ENCODE measurements at places on chromosomes 3 and 15. TPM values are rescaled to one million over a fixed set of nuclear protein-coding genes. Genes with fewer than 3 reads are reported as not detected.
A peak's percentile ranks its signal among the peaks of the same experiment; 100 is the strongest.

- peak; percentile 40 for DNase-seq
Observed at GRCh38 chr3:151282921-151283320, 4.6 kb upstream of the P2RY14 start.

DNA sequence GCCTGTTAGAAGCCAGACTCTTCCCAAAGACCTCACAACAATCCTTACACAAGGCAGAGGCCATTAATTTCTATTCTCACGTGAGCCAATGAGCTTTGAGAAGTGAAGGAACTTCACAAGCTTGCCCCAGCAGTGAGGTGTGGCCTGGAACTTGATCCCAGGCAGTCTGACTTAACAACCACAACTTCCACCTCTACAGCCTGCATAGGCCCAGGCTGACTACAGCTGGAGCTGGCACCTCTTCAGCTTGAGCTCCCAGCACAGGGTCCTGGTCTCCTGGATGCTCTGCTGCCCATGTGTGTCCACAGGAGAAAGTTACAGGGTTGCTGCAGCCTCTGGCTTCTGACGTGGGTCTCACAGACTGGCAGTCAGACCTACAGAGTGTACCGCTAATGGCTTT is 111.0 kb downstream of the ERC2 start:
- no peak for DNase-seq

GRCh38 chr15:81939604-81940440 is 106.0 kb downstream of the MEX3B start:
- DNase-seq = no peak

DNA sequence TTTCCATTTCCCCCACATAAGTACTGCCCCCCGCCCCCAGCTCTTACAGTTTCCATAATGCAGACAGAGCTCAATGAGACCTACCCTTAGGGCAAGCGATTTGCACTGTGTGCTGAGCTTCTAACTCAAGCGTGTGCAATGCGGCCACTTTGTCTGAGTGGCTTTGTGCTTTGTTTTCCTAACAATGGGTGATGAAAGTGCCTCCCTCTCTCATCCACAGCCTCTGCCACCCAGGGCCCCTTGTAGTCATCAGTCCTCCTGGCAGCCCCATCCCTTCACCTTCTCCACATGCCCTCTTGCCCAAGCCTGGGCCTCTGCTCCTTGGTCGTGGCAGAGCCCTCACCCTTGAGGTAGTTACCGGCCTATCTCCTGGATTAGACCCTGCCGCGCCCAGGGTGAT is 17.2 kb downstream of the DAPK2 start:
- no peak for DNase-seq

The PLSCR2 gene
- not detected for total RNA-seq

The CX3CR1 gene
- total RNA-seq = 7.9 TPM

The HHLA2 gene
- 0.18 TPM for total RNA-seq
